ENCODE measurements at places on chromosomes 5 and 9.

DNA sequence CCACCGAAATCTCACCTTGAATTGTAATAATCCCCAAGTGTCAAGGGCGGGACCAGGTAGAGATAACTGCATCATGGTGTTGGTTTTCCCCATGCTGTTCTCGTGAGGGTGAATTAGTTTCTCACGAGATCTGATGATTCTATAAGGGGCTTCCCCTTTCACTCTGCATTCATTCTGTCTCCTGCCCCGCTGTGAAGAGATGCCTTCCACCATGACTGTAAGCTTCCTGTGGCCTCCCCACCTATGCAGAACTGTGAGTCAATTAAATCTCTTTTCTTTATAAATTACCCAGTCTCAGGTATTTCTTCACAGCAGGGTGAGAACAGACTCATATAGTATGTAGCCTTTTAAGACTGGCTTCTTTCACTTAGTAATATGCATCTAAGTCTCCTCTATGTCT lies 128.1 kb upstream of the NR5A1 start:
- no peak for DNase-seq

- peak; percentile 75 for DNase-seq
These were observed 129.4 kb upstream of the RASA1 start for GRCh38 chr5:87138091-87138805.

- no peak for DNase-seq
These were observed 14.3 kb upstream of the NR4A3 start for GRCh38 chr9:99807276-99807852.

- DNase-seq = no peak
These were observed 130.4 kb downstream of the ASTN2 start for GRCh38 chr9:117284414-117284813.

- DNase-seq = peak; percentile 40
These were observed 34.6 kb downstream of the SGCD start for GRCh38 chr5:156361436-156362109.

DNA sequence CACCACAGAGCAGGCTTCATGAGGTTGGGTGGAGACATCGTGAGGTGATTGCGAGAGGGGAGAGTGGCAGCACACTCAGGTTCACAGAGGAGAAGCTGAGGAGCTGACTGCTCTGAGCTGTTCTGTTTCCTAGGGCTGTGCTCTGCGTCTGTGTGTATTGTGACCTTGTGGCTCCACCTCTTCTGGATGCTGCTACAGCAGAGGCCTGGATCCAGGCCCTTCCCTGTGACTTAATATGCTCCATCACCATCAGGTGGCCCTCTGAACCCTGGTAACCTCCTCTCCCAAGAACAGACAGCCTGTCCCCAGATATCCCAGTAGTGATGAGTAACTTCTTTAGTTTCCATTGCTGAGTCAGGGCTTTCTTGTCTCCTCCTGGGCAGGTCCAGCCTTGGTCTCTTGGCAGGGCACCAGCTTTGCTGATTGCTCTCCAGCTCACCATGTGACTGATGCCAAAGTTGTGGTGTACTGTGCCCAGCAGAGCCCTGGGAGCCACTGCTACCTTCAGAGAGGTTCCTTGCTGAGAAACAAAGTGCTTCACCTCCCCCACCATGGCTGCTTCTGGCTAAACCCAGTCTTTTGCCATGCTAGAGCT lies 212.8 kb upstream of the CHD1 start:
- DNase-seq = no peak

- no peak for DNase-seq
These were observed 50.4 kb upstream of the ARAP3 start for GRCh38 chr5:141732417-141732816.

GRCh38 chr5:179198825-179199224 lies 138.7 kb downstream of the ZNF354C start:
- DNase-seq = no peak

DNA sequence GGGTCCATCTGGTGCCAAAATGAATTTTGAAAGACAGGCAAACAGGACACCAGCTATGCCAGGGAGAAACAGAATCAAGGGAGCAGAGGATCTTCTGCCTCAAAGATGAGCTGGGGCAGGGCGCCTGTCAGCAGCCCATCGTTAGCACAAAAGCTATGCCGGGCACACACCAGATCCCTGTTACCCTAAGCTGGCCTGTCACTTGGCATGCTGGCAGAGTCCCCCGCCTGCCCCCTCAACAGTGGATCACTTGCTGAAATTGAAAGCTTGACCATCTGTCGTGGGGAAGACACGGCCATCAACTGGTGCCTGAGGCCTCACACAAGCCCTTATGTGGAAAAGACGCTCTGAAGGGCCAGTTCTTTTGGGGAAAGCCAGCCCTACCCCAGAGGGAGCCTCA lies 256.4 kb downstream of the EBF1 start:
- peak; percentile 33 for DNase-seq

- no peak for DNase-seq
These were observed 191.5 kb downstream of the GOLPH3 start for GRCh38 chr5:31982621-31983020.

GRCh38 chr5:7446913-7447312 lies 51.0 kb downstream of the ADCY2 start:
- no peak for DNase-seq

DNA sequence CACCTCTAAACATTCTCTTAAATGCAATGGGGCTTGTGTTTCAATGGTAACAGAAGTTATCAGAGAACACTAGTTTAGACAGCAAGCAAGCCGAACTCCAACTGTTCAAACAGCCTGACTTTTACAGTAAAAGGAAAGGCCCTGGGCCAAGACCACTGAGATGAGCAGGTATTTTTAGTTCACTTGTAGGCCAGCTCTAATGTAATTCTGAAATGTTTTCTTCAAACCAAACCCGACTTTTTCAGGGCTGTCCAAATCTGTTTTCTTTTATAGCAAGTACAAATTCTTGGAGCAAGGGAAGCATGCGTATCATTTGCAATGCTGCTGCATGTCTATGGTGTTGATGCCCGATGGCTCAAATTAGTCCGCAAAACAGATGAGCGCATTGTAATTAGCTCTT lies 192.9 kb downstream of the SLF1 start:
- no peak for DNase-seq

DNA sequence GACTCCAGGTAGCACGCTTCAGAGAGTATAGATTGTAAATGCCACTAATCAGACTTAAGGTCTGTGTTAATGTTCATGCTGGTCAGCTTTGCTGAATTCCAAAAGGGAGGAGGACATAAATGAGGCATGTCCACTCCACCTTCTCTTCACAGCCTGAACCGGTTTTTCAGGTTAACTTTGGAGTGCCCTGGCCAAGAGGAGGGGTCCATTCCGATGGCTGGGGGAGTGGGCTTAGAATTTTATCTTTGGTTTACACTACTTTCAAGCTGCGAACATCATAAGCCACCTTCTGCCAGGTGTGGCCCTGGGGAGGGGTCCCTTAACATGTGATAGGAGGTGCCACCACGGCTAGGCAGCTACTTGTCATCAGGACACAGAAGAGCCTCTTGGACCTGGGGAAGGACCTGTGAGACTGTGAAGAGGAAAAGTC lies 24.2 kb downstream of the ABO start:
- no peak for DNase-seq

- no peak for DNase-seq
These were observed 36.7 kb upstream of the IZUMO3 start for GRCh38 chr9:24582146-24583126.

DNA sequence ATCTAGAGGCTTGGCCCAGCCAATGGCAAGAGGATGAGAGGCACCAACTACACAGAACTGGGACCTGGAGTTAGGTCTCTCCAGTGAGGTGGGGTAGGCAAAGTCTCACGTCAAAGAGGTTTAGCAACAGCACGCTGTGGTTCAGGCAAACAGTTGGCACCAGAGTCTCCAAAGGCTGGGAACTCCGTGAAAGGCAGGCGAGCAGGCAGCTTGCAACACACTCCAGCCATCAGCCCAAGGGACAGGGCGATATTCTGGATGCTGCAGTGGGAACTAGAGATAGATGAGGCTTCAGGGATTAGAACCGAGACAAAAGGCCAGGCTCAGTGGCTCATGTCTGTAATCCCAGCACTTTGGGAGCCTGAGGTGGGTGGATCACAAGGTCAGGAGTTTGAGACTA lies 129.1 kb downstream of the PDZD2 start:
- no peak for DNase-seq

DNA sequence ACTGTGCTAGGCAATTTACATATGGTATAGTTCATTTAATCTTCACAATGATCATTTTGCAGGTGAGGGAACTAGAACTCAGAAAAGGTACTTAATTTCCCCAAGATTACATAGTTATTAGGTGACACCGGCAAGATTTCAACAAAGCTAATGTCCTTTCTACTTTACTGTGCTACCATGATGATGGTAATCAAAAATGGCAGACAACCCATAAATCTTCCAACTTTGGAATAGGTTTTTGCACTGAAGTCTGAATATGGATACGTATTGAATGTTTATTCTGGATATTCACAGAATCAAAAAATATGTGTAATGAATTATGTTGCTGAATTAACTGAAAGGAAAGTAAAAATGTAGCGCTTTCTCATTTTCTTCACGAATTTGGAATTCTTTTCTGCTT lies 13.8 kb downstream of the PDCD1LG2 start:
- DNase-seq = no peak
